ENCODE measurements at places on chromosomes 12 and 14.

GRCh38 chr12:57940052-57940914 is 1.1 kb upstream of the ATP23 start:
- DNase-seq: no peak

DNA sequence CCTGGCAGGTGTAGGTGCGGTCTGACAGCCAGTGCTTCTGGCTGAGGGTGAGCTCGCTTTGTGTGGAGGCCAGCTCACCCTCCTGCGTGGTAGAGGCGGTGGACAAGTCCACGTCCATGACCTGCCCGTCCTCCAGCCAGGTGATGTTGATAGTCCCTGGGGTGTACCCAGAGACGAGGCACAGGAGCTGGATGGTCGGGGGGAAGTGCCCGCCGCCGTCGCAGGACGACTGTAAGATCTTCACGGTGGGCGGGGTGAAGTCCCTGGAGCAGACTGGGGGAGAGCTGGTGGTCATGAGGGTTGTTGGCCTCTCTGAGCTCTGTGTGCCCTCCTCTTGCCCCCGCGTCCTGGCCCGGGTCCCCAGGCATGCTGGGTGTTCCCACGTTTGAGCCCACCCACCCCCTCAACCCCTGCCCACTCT is 74.6 kb downstream of the TMEM121 start:
- no peak for DNase-seq

DNA sequence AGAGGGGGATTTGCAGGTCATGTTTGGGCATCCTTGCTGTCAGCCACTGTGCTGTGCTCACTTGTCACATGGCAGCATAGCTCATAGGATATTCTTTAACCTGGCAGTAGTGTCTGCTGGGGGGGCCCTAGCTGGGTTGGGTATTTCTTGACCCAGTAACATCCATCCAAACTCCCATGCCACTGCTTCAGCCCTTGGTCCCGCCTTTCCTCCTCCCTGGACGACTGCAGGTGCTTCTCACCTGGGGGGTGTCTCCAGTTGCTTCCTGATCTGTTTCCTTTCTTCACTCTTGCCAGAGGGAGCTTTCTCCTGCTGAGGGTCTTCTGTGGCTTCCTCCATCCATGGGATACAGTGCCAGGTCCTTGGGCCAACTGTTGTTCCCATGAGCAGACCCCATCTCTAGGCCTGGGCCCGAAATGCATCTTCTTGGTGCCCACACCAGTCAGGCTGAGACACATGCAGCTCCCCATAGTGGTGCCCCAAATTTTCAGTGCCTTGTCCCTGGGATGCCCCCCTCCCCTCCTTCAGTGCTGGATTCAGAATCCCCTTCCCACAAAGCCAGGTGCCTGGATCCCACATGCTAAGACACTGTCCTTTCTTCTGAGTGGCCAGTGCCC is 20.5 kb downstream of the C14orf132 start:
- DNase-seq: no peak

- no peak for DNase-seq
Measured at GRCh38 chr14:38752750-38753149, 350.3 kb downstream of the SEC23A start.

DNA sequence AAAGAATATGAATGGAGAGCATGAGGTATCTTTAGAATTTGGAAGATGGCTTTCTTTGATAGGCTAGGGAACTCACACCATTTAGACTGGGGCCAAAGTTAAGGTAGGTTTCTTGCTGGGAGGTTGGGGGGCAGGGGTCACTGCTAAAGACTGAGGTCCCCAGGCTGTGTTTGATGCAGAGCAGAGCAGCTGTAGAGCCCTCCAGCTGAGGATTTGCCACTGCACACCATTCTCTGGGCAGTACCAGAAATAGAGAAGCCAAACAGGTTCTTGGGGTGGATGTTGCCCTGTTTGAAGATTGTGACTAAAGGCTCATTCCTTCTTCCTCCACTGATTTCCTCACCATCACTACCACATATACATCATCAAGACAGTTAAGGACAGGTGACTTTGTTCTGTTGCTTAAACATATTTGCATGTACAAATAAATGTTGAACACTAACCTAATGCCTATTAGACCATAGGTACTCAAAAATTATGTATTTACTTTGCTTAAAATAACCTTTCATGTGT is 7.9 kb downstream of the NTF3 start:
- no peak for DNase-seq

DNA sequence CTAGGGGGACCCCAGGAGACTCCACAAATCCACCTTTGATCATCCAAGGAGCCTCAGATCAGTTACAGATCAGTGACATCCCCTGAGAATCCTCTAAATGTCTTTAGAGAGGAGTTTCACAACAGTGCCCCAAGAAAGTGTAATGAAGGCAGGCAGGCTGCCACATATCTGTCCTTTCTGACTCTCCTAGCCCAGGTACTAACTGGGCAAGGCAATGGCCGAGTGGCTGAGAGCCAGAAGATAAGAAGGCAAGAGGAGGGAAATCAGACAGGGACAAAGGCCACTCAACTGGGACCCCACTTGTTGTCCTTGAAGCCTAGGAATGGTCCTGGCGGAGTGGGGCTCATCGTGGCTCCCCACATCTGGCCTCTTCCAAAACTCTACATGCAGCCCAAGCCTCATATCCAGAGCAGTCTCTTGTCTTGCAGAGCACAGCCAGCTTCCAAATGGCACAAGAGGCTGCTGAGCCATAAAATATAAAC is 11.6 kb downstream of the ACTN1 start:
- no peak for DNase-seq

DNA sequence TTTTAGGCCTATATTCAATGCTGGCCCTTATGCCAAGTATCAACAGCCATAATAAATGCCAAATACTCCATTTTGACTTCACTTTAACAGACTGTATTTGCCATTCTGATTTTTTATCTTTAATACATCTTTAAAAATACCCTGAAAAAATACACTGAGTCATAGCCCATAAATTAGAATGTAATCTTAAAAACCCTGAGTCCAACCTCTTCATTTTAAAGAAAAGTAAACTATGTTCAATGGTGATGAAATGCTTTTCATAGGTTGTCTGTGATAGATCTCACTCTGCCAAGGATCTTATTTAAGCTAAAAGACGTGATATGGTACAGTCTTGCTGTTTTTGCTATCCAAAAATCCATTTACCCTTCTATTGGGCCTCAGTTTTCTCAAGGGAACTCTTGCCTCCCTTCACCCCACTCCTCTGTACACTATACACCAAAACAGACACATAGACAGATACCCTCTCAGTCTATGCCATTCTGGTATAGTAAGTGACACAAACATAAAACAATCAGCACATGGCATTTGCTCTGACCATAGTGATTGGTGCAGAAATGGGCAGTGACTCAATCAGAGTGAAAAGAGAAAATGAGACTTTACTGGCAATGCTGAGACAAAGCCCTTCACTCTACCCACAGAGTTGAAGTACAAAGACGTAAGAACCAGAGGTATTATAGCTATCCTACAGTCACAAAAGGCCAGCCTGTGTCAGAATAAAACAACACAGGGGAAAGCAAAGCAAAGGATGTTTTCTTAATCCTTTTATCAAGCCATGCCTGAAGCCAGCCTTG is 49.1 kb downstream of the BTG1 start:
- no peak for DNase-seq

DNA sequence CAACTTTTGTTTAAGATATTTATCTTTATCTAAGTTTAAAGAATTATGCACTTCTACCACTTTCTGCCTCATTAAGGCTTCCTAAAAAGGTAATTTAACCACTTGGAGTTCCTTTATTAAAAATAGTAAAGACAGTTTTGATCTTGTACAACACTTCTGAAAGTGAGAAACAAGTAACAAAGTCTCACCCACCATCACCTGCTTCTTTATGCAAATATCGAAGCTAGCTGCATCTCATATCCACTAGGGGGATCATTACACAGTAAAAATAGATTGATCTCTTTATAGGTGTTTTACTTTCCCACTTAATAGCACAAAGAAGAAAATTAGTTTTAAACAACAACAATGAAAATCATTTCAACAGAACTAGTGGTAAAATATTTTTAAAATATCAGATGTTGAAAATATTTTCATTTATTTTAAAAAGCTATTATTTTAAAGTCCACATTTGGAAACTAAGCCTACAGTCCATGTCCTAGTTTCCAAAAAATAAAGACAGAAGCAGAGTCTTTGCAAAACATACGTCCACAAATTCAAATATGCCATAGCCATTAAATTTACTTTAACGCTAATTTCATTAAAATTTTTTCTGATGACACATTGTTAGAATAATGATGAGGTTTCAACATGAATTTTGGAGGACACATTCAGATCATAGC is 160.0 kb upstream of the SOX5 start:
- no peak for DNase-seq

GRCh38 chr14:64628940-64629408 is 75.2 kb upstream of the PLEKHG3 start:
- DNase-seq: no peak

DNA sequence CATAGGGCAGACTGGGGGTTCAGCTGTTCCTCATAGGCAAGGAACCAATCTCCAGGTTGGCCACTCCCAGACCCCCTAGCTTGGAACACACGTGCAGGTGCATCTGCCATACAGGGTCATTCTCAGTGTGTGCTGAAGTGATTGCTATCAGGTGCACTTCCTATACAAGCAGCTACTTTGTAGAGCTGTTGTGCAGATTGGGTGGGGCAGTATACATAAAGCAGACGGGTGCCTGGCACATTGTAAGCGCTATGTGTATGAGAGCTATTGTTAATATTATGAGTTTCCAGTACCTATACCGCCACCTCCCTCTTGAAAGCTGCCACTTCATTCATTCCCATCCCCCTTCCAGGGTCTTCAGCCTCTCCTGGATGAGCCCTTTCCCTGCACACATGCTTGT is 17.3 kb downstream of the IRF2BPL start:
- no peak for DNase-seq

DNA sequence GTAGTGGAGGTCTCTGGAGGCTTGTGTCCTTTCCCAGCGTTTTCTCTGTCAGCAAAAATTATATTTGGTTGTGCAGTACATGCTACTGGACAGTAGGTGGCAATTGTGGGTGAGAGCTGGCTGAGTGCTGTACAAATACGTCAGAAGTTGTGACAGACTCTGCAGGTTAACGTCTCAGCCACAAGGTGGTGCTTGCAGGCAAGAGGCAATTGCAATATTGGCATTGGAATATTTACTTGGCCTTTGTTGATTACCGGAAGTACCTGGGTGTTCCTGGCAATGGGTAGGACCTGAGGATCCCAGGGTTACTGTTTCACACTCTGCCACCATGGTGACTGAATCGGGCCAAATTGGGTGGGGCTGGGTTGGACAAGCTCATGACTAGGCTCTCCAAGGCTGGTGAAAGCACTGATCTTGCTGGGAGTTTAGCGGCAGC is 333.9 kb upstream of the LMO3 start:
- DNase-seq: peak; percentile 25

GRCh38 chr12:116712458-116713303 is 25.2 kb downstream of the SPRING1 start:
- DNase-seq: no peak

GRCh38 chr14:64463195-64463594 is 2.1 kb upstream of the AKAP5 start:
- DNase-seq: no peak

DNA sequence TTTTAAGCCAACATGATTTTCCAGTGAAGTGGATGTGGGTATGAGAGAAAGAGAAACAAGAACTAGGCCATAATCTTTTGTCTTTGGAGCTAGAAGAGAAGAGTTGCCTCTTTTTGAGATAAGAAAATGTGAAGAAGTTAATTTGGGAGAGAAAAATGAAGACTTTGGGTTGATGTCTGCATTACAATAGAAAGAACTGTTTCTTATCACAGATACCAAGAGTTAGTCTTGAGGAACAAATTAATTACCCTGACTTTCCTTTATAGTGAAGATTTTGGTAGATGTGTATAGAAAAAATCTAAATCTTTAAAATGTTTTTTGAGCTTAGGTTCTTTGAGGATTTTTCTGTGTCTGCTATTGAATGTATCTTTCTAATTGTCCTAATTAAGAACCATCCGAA is 4.2 kb downstream of the A2M start:
- DNase-seq: no peak

DNA sequence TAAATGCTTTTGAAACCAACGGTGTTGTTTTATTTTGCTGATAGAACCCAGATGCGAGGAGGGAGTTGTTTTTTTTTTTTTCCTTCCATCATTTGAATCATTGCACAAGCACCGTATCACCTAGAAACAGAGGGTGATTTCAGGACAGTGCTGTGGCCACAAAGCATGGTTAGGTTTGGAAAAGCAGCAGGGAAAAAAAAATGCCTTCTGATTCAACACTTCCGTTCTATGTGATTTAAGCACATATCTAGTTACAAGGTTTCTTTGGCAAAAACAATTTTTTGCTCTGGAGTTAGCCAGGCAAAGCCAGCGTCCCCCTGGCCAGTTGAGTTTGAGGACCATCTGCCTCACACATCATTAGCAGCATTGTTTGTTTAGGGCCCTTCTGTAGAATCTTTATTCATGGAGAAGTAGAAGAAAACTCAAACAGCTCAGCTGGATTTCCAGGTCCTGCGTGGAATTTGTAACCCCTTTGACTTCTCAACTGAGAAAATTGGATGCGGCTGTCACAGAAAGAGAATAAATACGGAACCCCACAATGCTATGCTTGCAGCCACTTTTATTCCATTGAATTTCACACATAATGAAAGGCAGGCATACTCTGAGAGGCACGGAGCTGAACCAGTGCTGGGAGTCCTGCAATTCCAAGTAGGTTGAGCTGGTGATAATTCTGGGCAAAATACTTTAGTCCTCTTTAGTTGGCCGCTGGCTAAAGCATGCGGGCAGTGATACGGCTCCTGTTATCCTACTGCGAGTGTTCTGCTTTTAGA is 17.0 kb upstream of the WNT5B start:
- DNase-seq: no peak

GRCh38 chr14:37652042-37652441 is 56.6 kb downstream of the TTC6 start:
- DNase-seq: no peak

- no peak for DNase-seq
Measured at GRCh38 chr12:96212456-96213375, 18.5 kb downstream of the ELK3 start.

- no peak for DNase-seq
Measured at GRCh38 chr12:105658389-105658788, 327.9 kb downstream of the C12orf75 start.

GRCh38 chr12:65496617-65497016 is 218.1 kb downstream of the MSRB3 start:
- DNase-seq: no peak

DNA sequence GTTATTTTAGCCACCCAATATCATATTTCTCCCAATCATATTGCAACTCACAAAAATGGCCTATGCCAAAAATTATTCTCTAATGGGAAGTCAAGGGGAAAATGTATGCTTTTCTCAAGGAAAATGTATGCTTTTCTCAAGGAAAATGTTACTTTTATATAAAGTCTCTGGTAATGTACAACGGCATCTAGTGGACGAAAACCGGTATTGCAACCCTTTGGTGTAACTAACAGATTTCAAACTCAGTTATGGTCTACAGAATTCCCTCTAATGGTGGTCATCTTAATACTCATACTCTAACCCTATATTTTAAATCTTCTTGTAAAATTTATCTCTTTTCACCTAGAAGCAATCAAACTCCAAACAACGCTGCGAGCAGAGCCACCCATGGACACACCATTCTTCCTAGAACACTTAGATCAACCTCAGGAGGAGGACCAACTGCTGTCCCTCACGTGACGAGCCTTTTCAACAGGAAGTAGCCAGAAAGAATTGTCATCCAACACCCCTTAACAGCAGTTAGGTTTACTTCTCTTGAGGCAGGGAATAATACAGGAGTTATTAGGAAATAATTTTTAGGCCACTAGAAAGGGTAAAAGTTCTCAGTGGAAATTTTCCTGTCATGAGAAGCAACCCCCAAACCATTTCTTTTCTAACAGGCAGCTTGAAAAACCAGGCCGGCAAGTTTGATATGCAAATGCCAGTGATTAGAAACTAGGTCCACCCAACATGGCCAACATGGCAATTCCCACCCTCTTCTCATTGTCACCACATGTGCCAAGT is 20.1 kb downstream of the APOBEC1 start:
- no peak for DNase-seq

Measured in neural crest cell (in vitro differentiated cells).